ENCODE measurements at places on chromosomes 6 and 20.
A peak's percentile ranks its signal among the peaks of the same experiment; 100 is the strongest.

GRCh38 chr6:75279418-75279817 is 5.2 kb downstream of the TMEM30A start:
- no peak for DNase-seq

- no peak for DNase-seq
Observed at GRCh38 chr6:159808647-159809046, 8.6 kb downstream of the PNLDC1 start.

DNA sequence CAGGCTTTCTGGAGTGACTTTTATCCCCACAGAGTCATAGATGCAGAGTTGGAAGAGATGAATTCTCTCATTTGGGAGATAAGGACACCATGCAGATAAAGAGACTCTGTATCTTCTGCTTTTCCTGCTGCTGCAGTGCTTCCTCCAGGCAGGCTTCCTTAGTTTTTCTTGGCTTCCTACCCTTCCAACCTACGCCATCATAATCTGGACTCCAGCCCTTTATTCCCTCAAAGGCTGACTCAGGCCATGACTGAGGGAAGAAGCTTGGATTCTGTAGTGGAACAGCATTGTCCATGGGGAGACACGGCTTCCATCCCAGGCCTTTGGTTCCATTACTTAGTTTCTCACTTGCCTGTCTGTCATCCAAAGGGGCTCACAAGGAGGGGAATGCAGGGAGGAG is 6.5 kb upstream of the RNF24 start:
- no peak for DNase-seq

GRCh38 chr20:3559231-3559630 is 88.4 kb downstream of the ATRN start:
- no peak for DNase-seq

- no peak for DNase-seq
Observed at GRCh38 chr6:72495441-72495840, 126.4 kb upstream of the KCNQ5 start.

- no peak for DNase-seq
Observed at GRCh38 chr6:166056637-166057036, 111.0 kb downstream of the TBXT start.

DNA sequence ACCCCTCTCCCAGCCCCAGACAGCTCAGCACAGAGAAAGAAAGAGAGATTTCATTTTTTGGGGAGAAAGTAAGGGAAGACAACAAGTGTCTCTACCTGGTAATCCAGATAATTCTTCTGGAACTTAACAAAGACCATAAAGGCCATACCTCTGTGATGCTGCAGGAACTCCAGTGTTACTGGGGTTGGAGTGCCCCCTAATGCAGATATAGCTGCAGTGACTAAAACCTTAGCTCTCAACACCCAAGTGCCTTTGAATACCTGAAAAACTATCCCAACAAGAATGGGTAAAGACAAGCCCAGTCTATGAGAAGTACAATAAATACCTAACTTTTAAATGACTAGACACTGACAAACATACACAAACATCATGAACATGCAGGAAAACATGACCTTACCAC is 365.3 kb upstream of the PTCHD4 start:
- DNase-seq, result peak; percentile 14

GRCh38 chr20:13494019-13494418 is 144.7 kb downstream of the TASP1 start:
- peak; percentile 20 for DNase-seq

DNA sequence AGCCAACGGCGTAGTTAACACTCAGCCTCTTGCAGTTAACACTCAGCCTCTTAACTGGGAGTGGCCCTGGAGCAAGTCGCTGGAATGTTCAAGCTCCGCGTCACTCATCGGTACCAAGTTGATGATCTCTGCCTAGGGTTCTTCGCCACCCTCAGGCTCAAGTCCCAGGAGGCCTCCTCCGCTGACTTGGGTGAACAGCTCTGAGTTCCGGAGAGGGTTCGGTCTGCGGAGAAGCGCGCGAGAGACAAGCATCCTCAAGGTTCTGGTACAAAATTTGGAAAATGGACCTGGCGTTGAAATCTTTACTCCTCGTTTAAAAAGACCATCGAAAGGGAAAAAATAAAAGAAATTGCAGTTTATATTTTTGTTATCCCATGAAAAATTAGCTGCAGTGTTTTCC is 876 bp upstream of the DSP start:
- no peak for DNase-seq

GRCh38 chr20:5524896-5525295 is 208.1 kb upstream of the PROKR2 start:
- DNase-seq, result no peak

DNA sequence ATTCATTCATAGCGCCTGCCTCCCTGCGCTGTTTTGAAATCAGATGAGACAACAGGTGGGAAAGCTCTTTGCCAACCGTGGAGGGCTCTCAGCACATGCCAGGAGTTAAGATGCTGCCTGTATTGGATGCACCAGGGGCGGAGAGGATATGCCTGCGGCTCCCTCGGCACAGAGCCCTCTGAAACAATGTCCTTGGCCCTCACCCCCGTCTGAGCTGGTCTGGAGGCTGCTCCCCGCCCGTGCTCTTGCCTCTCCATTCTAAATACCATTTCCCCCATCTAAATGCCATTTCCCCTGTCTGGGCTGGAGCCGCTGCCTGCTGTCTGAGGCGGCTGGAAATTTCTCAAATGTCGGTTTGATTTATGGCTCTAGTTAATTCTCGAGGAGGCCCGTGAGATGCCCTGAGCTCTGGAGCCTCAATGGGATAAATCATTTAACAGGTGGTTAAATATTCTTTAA is 50.8 kb upstream of the MLN start:
- no peak for DNase-seq

DNA sequence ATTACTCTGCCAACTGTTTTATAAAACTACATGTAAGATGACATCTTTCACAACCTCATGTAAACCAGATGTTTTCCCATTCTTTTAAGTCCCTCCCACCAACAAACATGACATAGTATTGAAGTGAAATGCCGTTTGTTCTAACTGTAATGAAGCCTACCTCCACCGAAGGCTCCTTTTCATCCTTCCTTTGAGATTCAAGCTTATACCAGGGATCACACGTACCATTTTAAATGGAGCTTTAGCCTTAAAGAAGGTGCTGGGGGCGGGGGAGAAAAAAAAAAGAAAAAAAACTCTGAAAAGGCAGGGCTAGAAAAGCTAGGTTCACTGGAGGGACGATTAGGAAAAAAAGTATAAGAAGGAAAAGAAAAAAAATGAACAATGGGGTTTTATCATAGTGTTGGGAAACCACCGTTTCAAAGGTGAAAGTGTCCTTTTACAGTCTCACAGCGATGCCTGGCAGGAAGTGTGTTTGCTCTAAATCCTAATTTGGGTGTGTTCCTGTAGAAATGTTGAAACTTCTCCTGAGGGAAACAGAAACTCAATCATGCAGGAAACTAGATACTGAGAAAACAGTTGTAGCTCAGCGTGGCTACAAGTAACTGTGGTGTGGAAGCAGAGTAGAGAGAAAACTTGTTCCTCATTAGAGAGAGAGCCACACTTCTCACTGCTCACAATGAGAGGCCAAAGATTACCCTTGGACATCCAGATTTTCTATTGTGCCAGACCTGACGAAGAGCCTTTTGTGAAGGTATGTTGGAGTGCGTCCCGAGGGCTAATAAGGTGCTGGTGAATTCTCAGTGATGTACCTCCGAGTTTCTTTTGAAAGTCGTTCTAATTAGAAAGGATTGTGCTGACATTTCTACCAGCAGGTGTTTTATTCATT is 37.6 kb upstream of the HINT3 start:
- peak; percentile 81 for DNase-seq

DNA sequence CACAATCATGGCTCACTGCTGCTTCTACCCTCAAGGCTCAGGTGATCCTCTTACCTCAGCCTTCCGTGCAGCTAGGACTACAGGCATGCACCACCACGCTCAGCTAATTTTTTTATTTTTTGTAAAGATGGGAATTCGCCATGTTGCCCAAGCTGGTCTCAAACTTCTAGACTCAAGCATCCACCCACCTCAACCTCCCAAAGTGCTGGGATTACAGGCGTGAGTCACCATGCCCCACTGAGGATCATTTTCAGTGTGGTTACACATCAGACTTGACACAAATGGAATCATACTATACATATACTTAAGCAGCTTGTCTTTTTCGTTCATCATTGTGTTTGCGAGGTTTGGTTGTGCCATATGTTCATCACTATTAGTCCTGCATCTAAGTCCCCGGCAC is 26.6 kb downstream of the ZC3H12D start:
- no peak for DNase-seq

DNA sequence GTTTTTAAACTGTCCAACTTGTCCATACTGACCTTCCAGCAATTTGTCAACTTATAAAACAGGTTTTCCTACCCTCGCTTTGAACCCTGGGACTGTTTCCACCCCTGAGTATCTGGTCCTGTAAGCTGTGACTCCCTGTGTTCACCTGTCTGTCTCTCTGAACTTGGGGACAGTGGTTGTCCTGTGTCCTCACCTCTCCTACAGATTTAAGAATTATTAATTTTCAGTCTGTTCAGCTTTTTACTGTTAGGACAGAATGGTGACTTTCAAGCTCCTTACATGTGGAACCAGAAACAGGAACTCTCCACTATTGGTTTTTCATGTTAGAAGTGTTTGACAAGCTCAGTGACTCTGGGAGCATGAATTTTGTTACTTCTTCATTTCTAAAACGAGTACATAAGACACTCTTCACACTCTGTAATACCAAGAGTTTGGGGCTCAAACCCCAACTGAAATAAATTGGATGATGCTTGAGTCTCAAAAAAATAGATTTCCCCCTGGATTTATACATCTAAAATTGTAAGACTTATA is 713.9 kb downstream of the COL12A1 start:
- DNase-seq, result no peak

DNA sequence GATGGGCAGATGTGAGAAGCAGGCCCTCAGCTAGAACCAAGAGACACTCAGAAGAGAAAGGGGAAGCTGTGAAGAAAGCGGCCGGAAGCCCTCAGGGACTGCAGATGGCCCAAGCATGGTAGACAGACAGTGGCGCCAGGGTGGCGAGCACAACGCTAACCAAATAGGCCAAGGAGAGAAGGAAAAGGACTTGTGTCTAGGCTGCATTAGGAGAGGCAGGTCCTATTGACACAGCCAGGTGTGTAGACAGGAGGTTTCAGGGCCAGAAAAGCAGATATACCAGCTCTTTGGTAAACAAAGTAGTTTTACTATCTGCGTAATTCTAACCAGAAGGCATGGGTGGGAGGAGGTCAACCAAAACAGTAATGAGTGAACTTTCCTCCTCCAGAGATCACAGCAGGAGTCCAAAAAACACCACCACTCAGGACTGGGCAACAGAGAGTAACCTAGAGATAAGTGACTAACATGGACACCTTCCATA is 15.8 kb upstream of the MAP7 start:
- DNase-seq, result no peak

GRCh38 chr6:36418558-36418957 is 24.1 kb downstream of the PXT1 start:
- no peak for DNase-seq

DNA sequence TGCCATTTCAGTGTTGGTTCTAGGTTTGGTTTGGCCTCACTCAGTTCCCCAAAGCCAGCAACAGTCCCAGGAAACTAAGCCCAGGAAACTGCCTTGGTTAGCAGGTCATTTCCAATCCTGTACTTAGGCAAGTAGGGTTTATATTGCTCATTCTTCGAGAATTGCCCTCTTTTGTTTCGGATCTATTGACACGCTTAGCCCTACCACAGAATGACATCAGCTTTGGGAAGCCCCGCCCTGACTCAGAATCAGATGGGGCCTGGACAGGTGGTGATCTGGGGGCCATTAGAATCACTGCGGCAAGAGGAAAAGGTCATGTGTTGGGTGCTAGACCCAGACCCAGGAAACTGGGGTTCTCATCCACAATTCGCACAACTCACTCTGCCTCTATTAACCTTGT is 578.2 kb downstream of the QKI start:
- no peak for DNase-seq

- DNase-seq, result no peak
Observed at GRCh38 chr6:15243910-15244619, 1.8 kb upstream of the JARID2 start.

- no peak for DNase-seq
Observed at GRCh38 chr20:3222635-3223600, 13.6 kb downstream of the ITPA start.

DNA sequence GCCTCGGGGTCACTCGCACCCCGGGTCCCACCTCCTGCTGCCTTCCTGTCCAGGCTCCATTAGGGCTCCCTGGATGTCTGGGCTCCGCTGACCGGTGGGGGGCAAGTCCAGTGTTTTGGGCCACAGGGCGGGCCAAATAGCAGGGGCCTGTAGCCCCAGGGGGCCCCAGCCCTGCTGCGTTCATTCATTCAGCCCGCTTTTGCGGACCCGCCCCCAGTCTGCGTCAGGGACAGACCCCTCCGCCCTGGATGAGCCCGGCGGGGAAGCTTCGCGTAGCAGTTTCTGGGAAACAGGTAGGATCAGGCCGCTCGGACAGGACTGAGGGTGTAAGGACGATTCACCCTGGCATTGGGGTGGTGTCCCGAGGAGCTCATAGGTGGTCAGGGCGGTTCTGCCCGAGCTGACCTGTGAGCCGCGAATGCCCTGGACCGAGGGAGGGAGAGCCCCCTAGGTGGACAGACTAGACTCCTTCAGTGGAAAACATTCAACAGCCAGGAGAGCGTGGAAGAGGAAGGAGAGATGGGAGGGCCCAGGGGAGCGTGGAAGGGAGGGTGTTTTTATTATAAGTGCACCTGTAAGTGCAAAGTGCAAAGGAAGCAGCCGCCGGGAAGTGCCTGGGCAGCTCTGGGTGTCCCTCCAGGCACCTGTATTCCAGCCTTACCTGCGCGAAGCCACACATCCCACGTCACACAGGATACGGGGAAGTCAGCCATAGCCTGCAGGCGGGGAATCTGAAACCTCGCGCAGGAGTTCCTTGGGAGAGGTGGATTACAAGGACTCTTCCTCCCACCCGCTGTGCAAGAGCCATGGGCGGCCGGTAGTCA is 662 bp downstream of the ENTPD6 start:
- no peak for DNase-seq

GRCh38 chr6:168314948-168315347 is 4.6 kb downstream of the DACT2 start:
- peak; percentile 39 for DNase-seq

GRCh38 chr6:168495636-168496035 is 54.7 kb downstream of the SMOC2 start:
- no peak for DNase-seq

DNA sequence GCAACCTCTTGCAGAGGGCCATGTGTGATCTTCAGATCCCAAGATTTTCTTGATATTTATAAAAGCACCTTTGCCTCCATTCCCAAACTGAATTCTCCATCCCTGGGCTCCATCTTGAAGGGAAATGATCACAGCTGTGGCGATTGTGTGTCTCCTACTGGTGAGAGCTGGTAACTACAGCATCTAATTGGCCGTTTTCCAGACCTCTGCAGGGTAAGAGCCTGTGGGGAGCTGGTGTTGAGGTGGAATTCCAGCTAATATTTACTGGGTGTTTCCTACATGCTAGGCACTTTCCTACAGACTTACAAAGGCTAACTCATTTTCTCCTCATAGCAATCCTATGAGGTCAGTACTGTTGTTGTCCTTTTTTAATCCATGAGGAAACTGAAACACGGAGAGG is 59.2 kb upstream of the FNDC1 start:
- DNase-seq, result no peak
